ENCODE measurements at places on chromosomes 1 and 21.

DNA sequence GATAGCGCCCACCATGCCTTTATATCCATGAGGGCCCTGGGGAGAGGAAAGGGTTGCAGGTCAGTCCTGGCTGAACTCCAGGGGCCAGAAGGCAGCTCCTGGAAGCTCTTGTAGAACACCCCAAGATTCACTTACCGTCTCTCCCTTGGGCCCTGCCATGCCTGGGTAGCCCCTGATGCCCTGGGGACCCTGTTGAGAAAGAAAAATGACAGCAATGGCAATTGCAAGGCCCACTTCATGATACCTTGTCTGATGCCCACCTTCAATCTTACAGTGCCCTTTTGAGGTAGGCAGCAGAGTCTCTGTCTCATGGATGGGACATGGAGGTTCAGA lies 7.0 kb downstream of the COL9A2 start:
- DNase-seq: no peak

GRCh38 chr1:199040076-199040905 lies 401.5 kb downstream of the PTPRC start:
- DNase-seq: no peak

DNA sequence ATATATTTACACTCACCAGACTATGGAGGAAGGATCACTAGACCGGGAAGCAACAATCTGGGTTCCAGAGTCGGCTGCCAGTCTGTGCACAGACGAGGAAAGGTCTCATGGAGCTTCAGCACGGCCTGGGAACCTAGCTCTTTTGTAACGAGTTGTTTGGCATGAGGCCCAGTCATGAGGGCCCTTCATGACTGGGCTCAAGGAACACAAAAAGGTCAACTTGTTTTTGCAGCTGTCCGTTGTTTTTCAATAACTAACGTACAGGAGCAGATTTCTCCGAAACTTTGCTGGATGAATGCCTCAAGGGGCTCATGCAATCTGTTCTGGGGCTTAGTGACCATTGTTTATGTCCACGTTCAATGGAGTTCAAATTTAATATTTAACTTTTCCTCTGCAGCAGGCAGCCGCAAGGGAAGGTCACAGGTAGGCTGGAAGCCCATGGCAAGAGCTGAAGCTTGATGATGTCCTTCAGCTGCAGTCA lies 5.9 kb upstream of the STUM start:
- peak; percentile 86 for DNase-seq

GRCh38 chr1:43477716-43478115 lies 24.0 kb upstream of the HYI start:
- DNase-seq: no peak

DNA sequence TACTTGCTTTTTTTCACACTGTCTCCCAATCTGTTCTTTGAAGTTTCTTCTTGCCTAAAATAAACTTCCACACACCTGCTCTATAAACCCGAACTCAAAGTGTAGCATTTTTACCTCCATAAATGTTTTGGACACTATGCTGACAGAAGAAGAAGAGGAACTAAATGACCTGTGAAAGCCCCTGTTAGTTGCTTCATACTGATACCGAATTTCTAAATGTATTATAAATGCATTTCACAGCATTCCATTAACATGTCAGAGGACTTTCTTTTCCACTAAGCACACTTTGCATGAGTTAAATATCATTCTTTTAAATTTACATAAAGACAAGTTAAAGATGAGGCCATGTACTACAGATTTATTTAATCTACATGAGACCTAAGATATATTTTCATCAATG lies 281.0 kb downstream of the SMYD3 start:
- DNase-seq: no peak

- DNase-seq: no peak
Observed at GRCh38 chr1:156500543-156500792, at the start of gene MEF2D. TSS of gene MEF2D (minus strand) at chr1:156500775. CDS start at chr1:156483292, 17,483 bp downstream.

DNA sequence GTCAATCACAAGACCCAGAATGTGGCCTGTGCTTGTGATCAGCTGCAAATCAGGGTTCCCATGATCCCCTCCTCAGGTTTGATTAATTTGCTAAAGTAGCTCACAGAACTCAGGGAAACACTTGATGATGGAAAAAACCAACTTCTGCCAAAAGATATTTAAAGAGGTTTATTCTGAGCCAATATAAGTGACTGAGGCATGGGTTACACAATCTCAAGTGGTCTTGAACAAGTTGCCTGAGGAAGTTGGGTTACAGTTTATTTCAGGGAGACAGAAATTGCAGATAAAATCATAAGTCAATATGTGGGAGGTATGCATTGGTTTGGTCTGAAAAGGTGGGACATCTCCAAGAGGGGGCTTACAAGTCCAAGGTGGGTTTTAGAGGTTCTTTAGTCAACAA lies 243.1 kb downstream of the S1PR1 start:
- DNase-seq: no peak

GRCh38 chr1:170510163-170510562 lies 21.8 kb upstream of the GORAB start:
- DNase-seq: no peak

- no peak for DNase-seq
Observed at GRCh38 chr1:196070940-196071339, 537.3 kb downstream of the KCNT2 start.

DNA sequence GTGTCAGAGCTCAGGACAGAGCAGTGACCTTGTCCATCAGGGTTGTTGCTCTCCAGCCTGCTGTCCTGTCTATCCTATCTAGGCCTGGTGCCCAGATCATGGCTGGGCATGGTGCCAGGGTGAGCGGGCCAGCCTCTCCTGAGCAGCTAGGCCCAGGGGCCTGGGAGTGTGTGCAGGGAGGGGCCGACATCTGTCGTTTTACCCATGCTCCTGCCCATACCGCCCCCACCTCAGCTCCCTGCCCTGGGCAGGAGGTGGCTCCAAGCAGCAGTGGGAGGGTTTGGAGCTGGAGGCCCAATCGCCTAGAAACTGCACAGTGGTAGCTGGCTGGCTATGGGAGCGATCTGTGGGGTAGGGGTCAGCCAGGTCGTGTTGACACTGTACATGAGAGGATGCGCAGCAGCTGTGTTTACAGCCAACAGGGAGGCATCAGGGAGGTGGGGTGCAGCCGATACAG lies 6.5 kb downstream of the INSRR start:
- peak; percentile 92 for DNase-seq

DNA sequence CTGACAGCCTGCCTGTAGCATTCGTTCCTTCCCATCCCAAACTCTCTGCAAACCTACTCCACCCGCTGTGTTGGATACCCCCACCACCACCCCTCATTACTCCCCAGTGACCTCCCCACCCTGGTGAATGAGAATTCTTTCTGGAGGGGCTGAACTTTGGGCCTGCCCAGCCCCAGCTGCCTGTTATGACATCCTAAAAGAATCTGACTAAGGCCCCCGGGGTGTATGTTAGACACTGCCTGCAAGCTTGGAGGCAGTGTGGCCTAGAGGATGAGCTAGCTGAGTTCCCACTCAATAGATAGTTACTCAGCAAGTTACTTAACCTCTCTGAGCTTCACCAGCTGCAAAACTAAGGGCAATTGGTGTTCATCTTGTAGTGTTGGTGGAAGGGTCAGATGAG lies 110.2 kb upstream of the FGGY start:
- DNase-seq: no peak

DNA sequence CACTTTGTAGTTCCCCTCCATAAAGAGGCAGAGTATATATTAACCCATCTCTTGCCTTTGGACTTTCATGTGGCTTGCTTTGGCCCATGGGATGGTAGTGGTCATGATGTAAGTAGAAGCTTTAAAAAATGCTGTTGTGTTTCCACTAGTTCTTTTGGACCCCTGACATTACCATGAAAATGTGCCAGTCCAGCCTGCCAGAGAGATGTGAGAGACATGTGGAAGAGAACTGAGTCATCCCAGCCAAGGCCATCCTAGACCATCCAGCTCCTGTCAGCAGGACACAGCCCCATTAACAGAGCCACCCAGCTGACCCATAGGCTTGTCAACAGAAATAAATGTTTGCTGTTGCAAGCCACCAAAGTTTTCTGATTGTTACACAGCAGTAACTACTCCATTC lies 3.9 kb upstream of the CD101 start:
- no peak for DNase-seq
